ENCODE measurements at places on chromosomes 13 and 19. TPM values are rescaled to one million over a fixed set of nuclear protein-coding genes. Genes with fewer than 3 reads are reported as not detected.

Gene WASF3
- not detected for total RNA-seq

- no peak for DNase-seq
- H3K27me3 ChIP-seq, result no peaks in the 10 kb centered on the region
These were observed 27.4 kb upstream of the ZNF536 start for GRCh38 chr19:30344446-30345425.

DNA sequence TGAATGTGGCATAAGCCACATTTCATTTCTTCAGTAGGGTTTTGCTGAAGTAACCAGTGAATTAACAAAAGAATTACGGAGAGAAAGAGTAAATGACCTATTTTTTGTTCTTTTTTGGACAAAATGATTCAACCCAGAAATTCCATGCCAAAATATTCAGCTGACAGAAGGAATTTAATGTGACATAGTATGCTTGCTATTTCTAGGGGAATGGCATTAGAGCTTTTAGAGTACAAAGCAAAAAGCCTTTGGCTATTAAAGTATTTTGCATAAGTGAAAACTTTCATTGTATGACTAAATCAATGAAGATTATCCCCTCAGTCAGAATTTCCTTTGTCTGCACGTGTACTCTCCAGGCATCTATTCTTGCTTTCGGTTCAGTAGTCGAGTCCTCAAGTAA lies 465.3 kb downstream of the COG6 start:
- H3K36me3 ChIP-seq, result no peaks in the 10 kb centered on the region
- H3K27ac ChIP-seq, result no peak overlapping the region
- no peak for DNase-seq
- H3K4me1 ChIP-seq, result peaks cover 9% of the 10 kb centered on the region

DNA sequence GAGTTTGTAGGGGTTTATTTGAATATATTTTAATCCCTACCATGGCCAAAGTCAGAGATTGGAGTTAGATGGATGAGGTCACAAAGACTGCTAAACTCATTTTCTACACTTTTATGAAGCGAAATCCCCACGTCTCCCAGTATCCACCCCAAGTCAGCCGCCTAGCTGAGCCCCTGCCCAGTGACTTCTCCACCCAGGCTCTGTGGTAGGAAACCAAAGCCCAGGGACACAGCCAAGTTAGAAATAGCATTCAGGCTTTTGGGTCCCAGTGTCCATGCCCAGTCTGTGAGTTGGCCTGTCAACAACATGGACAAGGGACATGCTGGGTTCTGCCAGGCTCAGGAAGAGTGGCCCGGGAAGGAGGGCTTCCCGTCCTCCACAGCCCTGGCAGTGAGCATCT lies 474.0 kb downstream of the FOXO1 start:
- no peak overlapping the region for H3K27ac ChIP-seq
- no peaks in the 10 kb centered on the region for H3K27me3 ChIP-seq
- H3K4me3 ChIP-seq, result no peak overlapping the region
- no peaks in the 10 kb centered on the region for H3K36me3 ChIP-seq

DNA sequence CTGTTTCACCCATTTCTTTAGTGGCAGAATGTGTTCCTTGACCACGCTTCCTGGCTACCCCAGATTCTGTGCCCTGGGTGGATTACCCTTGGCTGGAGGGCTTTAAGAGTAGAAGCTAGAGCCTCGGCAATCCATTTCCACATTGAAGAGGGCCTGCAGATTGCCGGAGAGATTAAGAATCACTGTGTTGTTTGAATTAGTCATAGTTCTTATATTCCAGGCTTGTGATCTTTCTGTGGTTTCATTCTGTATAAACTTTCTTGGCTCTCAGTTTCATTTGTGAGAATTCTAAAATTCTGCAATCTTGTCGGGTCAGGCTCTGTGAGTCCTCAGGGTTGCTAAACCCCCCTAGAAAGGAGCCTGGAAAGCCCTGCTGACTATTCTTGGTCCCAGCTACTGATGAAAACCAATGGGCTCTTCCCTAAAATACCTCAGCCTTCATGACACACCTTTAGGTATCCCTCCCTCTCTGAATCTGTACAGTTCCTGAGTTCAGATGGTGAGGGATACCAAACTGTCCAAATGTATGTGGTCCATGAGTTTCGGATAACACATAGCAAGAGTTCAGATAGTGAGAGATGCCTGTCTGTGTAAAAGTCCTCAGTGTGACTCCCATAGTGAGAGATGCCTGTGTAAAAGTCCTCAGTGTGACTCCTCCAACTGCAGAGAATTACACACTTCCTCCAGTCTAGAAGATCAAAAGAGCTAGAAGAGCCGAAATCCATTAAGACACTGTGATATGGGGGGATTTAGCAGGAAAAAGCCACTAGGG lies 4.3 kb downstream of the PHF11 start:
- H3K36me3 ChIP-seq, result no peaks in the 10 kb centered on the region
- no peak overlapping the region for H3K27ac ChIP-seq
- H3K4me1 ChIP-seq, result no peaks in the 10 kb centered on the region
- no peak overlapping the region for H3K4me3 ChIP-seq
